ENCODE measurements at places on chromosomes 6 and 20.
A peak's percentile ranks its signal among the peaks of the same experiment; 100 is the strongest.

GRCh38 chr6:61200444-61200843 is 1085.6 kb downstream of the KHDRBS2 start:
- H3K27me3 ChIP-seq = no peaks in the 10 kb centered on the region
- no peaks in the 10 kb centered on the region for H3K4me1 ChIP-seq
- no peak overlapping the region for H3K4me3 ChIP-seq
- H3K27ac ChIP-seq = no peak overlapping the region
- no peaks in the 10 kb centered on the region for H3K36me3 ChIP-seq

- H3K4me3 ChIP-seq = no peak overlapping the region
- no peaks in the 10 kb centered on the region for H3K27me3 ChIP-seq
- no peak for DNase-seq
Observed at GRCh38 chr6:74606582-74607071, 599.2 kb downstream of the COL12A1 start.

GRCh38 chr20:3174442-3175261 is 1.3 kb upstream of the LZTS3 start:
- H3K27ac ChIP-seq = peak overlapping the region; percentile 89
- no peak for DNase-seq
- H3K36me3 ChIP-seq = no peaks in the 10 kb centered on the region
- H3K27me3 ChIP-seq = no peaks in the 10 kb centered on the region
- peaks cover 22% of the 10 kb centered on the region for H3K4me1 ChIP-seq
- H3K4me3 ChIP-seq = peak overlapping the region; percentile 92

GRCh38 chr20:56278196-56278595 is 29.7 kb downstream of the MC3R start:
- H3K27me3 ChIP-seq = no peaks in the 10 kb centered on the region
- H3K36me3 ChIP-seq = no peaks in the 10 kb centered on the region
- H3K4me3 ChIP-seq = no peak overlapping the region
- DNase-seq = no peak
- no peaks in the 10 kb centered on the region for H3K4me1 ChIP-seq

DNA sequence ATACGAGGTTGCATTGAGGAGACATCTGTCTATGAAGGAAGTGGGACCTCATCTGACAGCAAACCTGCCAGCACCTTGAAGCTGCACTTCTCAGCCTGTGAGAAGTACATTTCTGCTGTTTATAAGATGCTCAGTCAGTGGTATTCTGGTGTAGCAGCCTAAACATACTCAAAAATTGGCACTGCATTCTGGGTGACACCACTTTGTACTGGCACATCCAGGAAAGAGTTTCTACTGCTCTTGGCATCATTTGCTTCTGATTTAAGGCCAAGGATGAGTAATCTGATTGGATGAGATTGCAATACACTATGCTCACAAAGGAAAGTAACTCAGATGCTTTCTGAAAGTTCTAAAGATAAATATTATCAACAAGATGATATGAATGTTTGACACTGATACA is 275.4 kb upstream of the TFAP2D start:
- no peak for DNase-seq
- no peaks in the 10 kb centered on the region for H3K27me3 ChIP-seq
- no peaks in the 10 kb centered on the region for H3K4me1 ChIP-seq
- H3K27ac ChIP-seq = no peak overlapping the region

DNA sequence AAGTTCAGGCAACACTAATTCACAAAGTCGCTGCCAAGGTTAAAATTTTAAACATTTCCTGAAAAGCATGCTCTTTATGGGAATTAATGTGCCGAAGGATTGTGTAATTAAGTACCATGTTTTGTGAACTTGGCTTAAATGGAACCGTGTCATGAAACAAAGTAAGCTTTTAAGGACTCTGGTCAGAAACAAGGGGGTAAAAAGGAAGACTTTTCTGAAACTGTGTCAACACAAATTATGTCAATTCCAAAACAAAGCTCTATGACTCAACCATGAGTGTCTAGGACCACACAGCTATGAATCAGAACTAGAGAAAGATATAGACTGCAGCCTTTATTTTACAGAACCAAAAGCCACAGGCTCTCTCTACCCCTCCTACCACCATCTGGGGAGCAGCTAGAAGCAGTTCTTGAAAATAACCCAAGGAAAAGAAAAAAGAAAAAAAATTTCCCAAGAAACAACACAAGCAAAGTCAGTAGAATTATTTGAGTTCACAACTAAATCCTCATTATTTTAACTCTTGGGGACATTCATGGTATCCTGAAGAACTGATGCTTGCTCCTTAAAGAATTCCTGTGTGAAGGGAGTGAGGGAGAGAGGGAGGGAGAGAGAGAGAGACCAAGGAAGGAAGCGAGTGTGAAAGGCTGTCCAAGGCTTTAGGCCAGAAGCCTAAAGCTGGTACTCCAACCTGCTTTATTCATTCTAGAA is 81.9 kb downstream of the ZMYND8 start:
- peaks cover 77% of the 10 kb centered on the region for H3K36me3 ChIP-seq
- H3K27me3 ChIP-seq = no peaks in the 10 kb centered on the region
- peak; percentile 54 for DNase-seq

Data from stomach (tissue), 19 donors.